Activated T-cell treated with anti-CD3 and anti-CD28 coated beads, Interleukin-2, amount 50 U/mL, for 72 hours (primary cell): ENCODE measurements at places on chromosomes 12 and 14. TPM values are rescaled to one million over a fixed set of nuclear protein-coding genes. Genes with fewer than 3 reads are reported as not detected.

- no peak for DNase-seq
Measured at GRCh38 chr12:106022568-106023012, 116.2 kb downstream of the NUAK1 start.

- DNase-seq: no peak
Measured at GRCh38 chr12:133202493-133203343, 21.4 kb downstream of the ZNF268 start.

DNA sequence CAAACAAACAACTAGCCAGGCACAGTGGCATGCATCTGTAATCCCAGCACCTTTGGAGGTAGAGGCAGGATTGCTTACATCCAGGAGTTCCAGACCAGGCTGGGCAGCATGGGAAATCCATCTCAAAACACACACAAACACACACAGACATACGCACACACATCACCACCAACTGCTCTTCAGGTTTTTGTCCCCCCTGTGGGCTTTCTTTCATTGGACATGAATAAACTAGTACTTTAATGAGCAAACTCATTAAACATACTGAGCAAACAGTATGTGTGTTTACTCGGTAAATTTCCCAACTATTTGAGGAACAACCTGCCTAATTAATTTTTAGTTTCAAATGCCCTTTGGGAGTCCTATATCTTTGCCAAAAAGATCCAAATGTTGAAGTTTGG lies 10.1 kb upstream of the RASSF3 start:
- DNase-seq: no peak

The SSTR1 gene
- total RNA-seq: not detected

DNA sequence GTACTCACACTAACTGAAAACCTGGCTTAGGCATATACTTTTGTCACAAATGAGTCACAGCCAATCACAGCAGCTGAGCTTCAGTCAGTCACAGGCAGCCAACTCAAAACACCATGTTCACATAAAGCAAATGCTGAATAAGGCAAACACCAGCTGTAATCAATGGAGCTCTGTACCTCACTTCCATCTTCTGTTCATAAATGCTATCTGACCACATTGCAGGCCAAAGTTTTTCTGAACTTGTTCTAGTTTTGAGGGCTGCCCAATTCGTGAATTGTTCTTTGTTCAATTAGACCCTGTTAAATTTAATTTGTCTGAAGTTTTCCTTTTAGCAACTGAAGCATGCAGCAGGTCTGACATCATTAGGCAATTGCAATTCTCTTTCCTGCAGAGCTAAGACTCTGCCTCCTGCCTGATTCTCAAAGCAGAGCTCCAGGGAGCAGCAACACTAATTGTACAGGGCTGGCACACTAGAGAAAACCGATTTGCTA lies 129.9 kb downstream of the WIF1 start:
- no peak for DNase-seq

The KRT73 gene
- total RNA-seq: 1.3 TPM

GRCh38 chr12:50746431-50746830 lies 17.5 kb upstream of the ATF1 start:
- DNase-seq: no peak

DNA sequence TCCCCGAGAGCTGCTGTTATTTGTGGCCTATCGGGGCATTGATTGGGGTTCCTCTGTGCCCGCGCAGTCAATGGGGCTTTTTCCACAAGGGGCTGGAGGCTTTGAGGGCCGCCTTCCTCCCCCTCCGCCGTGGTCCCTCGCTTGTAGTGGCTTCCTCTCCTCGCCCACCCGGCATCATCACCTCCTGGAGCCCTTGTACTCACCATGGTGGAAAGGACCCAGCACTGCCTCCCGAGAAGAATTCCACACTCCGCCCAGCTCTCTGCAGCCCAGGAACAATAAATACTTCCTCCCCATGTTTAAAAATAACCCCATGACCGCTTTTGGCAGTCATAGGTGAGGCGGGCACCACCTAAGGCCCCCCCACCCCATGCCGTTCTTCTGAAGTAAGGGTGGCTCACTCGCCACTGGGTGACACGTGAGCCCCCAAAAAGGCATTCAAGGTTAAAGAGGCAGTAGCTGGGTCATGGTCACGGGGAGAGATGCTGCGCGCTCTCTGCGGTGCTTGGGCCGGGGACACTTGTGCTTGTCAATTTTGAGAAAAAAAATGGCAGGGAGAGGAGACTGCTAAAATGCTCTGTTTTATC lies at the start of gene MYL2:
Gene MYL2, minus strand, starts transcription at position 256 of the 587 bp plus-strand sequence. Its CDS starts 50 bp downstream, at position 206.
- no peak for DNase-seq

The KLRF2 gene
- total RNA-seq: not detected

GRCh38 chr14:28300356-28300755 lies 466.2 kb upstream of the FOXG1 start:
- no peak for DNase-seq
